ENCODE measurements at places on chromosomes 12 and 14. TPM values are rescaled to one million over a fixed set of nuclear protein-coding genes. Genes with fewer than 3 reads are reported as not detected.

ADAMTS20 gene
- total RNA-seq: not detected

KSR2 gene
- 0.15 TPM for total RNA-seq

ERP27 gene
- total RNA-seq: not detected

DNA sequence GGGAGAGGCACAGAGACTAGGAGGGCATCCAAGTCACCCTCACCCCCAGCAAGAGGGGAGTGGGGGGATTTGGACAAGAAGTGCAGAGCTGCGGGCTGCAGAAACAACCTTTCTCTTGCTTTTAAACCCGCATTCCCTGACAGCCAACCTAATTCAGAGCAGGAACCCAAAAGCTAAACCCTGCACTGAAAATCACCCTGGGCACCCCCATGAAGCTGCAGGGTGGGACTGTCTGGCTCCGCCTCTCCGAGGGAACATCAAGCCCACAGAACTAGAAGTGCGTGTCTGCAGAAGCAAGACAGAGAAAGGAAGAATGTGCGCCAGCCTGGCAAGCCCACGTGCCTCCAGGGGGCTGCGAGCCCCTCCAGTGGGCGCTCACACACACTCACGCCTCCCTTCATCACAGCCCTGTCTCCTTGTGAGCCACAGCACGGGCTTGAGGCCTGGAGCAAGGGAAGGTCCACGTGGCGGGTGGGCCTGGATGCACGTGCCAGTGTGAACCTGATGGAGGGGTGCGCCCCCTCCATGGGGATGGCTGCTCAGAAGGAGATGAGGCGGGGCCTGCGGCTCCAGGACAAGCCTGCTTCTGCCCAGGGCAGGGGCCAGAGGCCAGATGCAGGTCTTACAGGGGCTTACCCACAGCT lies 27.8 kb upstream of the PNMA1 start:
- peak; percentile 32 for DNase-seq

GRCh38 chr12:105278043-105278697 lies 42.2 kb upstream of the APPL2 start:
- DNase-seq: no peak

DNA sequence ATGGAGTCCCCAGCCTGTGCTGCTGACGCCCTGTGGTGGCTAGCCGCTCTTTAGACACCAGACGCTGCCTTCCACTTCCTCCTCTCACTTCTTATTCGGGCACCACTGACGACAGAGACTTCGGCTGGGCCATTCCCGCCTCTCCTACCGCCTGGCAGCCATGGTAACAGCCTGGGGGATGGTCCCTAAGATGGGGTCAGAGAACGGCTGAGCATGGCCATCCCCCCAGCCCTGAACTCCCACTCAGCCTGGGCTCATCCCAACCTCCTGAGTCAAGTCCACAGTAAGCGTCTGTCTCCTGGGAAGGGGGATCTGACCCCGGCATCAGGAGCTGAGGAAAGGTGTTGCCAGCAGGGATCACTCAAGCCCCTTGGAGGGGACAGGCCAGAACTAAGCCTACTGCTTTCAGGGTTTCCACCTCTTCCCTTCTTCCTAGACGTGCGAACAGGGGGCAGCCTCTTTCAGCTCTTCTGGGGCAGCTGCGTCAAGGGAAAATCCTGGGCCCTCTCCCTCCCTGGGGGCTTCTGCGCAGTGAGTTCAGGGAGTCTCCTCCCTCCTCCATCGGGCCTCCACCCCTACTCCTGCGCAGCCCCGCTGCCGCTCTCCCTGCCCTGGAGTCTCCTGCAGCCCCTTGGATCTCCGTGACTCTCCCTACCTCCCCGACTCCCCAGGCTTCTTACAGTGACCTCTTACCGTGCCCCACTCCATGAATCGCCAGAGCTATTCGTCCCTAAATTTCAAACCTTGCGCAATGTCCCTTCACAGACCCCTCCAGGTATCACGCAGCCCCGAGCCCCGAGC lies 643 bp upstream of the TAMALIN start:
- DNase-seq: no peak

- DNase-seq: no peak
Measured at GRCh38 chr14:61872452-61872851, 110.2 kb downstream of the SNAPC1 start.

GRCh38 chr12:62895351-62895877 lies 39.5 kb downstream of the PPM1H start:
- no peak for DNase-seq

- no peak for DNase-seq
Measured at GRCh38 chr12:9378430-9378835, 170.2 kb upstream of the PZP start.

GRCh38 chr14:100469632-100470522 lies 117.3 kb downstream of the BEGAIN start:
- no peak for DNase-seq

- DNase-seq: no peak
Measured at GRCh38 chr12:4051596-4051995, 178.4 kb upstream of the PARP11 start.

DNA sequence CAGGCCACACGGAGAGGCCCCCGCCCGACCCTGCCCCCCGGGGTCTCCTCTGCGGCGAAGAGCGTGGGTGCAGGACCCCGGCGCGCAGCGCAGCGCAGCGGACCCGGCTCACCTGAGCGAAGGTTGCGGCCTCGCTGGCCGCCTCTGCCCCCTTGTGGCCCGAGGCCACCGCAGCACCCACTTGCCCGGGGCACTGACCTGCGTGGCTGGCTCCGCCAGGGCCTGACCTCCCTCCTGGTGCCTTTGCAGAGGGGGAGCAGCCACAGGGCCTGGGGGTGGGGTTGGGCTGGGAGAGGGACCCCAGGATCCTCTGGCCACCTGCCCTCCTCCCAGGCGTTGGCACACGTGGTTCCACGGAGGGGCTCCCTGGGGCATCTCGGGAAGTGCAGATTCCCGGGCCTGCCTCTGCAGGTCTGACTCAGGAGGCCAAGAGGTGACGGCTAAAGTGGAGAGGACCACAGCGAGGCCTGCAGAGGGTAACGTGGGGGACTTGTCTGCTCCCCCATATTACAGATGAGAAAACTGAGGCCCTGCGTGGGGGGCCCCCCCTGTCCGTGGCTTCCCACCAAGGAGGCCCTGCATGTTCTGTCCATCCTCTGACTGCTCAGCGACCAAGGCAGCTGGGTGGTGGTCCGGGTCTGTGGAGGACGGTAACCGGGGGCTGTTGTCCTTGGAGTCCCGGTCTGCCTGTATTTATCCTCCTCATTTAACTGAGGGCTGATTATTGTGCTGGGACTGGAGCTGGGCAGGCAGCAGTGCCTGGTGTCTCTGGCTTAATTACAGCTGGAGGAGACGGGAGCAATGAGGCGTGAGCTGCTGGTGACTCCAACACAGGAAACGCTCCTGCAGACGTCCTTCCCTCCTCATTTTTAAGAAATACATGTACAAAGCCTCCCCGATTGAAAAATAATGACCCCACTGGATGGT lies 67.9 kb upstream of the BEGAIN start:
- peak; percentile 71 for DNase-seq

DNA sequence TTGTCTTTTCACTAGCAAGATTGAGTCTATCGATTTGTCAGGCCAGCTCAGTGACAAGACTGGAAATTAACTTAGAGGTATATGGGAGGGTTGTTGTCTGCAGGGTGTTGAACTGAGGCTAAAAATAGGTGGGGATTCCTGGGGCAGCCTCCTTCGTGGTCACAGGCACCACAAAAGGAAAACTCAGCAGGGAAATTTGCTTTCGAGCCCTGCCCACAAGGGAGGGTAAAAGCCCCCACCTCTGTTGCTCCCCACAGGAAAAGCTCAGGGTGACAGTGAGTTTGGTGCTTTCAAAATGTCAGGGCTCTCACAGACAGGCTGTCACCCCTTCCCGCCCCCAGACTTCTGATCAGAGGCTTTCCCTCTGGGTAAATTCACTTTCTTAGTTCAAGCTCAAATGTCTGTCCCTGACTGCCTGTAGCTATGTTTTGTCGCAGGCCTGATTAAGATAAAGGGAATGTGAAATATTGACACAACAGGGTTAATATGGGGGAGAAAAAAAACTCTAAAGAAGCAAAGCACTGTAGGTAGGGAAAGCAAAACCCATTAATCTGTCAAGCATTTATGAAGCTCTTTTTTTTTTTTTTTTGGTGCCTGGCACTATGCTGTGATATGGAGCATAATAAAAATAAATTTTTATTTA lies 11.7 kb upstream of the NFKBIA start:
- DNase-seq: no peak

Data from Daoy (cell line).